ENCODE measurements at places on chromosomes 11 and 22. TPM values are rescaled to one million over a fixed set of nuclear protein-coding genes. Genes with fewer than 3 reads are reported as not detected.

SLC25A22 gene
- total RNA-seq = 5.3 TPM

ZNF280B gene
- 0.08 TPM for total RNA-seq

NELL1 gene
- not detected for total RNA-seq

DNA sequence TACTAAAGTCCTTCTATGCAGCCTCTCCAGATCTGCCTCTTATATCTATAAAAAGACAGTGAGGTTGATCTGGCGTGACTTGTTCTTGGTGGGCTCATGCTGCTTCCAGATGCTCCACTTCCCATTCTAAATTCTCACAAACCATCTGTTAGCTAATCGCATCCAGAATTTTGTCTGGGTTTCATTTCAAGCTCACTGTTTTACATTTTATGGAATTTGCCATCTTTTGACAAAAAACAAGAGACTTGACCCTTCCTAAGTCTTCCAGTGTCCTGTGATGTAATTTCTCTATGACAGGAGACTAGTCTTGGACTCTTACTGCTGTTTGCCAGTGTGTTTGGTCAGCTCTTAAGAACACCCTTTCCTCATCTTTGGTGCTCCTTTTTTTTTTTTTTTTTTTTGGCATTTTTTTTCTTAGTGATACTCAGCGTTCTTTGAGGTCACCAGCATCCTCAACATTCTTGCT lies 23.0 kb downstream of the CRKL start:
- DNase-seq = no peak

GRCh38 chr11:8838248-8838647 lies 72.7 kb upstream of the AKIP1 start:
- DNase-seq = no peak

DNA sequence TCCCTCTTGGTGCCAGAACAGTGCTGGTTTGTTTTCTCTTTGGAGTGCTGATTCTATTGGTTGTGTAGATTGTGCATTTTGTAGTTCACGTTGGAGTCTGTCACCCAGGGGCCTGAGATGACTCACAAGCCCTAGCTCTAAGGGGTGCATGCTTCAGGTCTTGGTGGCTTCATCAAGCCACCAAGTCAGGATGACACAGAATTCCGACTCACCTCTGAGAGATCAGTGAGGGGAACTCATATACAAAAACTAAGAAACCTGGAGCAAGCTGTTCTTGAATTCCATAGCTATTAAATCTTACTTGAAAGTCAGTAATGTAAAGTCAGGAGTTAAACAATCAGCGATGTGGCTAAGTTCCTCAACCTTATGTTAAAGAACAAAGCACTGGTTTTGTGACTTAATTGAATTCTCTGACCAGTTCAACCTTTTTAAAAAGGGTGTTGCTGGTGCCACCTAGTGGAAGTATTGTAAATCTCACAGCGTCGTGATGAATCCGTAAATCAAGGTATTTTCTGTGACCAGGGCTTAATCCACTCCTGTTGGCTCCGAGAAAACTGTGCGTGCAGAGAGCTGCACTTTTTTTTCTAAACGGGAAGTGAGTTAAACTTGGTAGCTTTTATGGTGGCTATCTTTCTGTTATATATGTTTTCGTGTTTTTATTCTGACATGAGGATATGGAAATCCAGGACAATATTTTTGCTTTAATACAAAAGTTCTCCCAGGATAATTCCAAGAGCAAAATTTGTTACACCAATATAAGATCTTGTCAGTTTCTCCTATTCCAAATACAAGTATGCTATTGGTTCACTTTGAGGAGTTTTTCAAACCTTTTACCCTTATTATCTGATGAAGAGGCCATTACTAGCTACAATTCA lies 14.6 kb downstream of the MMP13 start:
- no peak for DNase-seq

GRCh38 chr11:110262072-110262403 lies 34.4 kb downstream of the RDX start:
- no peak for DNase-seq

DNA sequence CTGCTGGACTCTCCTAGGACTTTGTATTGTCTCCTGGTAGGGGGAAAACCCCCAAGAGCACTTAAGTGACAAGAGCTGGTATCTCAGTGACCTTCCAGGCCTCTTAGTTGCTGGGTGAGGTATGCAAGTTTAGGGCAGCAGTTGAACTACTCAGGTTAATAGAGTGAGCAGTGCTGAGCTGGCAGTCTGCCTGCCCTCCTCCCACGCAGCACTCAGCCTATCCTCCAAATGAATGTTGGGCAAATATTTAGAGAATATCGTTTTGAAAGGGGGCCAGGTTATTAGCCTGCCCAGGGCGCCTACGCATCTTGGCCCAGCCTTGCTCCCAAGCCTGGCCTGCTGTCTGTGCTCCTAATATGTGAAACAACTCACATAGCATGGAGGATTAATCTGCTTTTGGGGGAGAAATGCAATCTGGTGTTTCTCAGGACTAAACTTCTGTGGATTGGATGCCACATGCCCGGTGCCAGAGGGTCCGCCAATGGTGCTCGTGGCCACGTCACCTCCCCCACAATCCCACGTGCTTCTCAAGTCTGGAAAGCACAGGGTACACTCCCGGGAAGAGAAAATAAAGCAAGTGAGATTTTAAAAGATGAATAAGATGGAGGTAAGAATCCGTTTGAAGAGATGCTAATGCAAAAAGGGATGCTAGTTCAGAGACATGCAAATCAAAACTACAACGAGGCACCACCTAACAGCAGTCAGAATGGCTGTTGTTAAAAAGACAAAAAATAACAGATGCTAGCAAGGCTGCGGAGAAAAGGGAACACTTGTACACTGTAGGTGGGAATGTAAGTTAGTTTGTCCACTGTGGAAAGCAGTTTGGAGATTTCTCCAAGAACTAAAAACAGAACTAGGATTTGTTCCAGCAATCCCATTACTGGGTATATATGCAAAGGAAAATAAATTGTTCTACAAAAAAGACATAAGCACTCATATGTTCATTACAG lies 67.7 kb downstream of the SPON1 start:
- peak; percentile 36 for DNase-seq

DNA sequence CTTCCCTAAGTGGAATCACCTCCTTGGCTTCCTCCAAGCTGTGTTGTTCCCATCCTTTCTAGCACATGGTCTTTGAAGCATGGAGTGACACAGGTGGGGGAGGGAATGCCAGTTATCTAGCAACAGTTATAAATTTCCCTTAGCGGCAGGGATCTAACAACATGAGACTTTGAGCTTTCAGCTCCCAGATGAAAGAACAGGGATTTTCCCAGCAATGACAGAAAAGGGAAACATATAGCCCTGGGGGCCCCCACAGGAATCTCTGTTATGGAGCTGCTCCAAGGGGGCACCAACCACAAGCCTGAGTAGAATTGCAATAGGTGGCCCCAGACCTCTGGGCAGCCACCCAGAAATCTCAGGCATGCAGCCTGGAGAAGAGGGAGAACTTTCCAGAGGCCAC lies 163.0 kb downstream of the GRIK4 start:
- DNase-seq = no peak

GRCh38 chr11:8988329-8989234 lies 15.2 kb downstream of the NRIP3 start:
- no peak for DNase-seq

GRCh38 chr11:17743808-17744119 lies 9.2 kb downstream of the KCNC1 start:
- DNase-seq = no peak

- DNase-seq = no peak
These were observed 2.0 kb downstream of the IFT27 start for GRCh38 chr22:36773935-36774334.

- DNase-seq = no peak
These were observed 12.9 kb downstream of the MICAL2 start for GRCh38 chr11:12123273-12123672.

DNA sequence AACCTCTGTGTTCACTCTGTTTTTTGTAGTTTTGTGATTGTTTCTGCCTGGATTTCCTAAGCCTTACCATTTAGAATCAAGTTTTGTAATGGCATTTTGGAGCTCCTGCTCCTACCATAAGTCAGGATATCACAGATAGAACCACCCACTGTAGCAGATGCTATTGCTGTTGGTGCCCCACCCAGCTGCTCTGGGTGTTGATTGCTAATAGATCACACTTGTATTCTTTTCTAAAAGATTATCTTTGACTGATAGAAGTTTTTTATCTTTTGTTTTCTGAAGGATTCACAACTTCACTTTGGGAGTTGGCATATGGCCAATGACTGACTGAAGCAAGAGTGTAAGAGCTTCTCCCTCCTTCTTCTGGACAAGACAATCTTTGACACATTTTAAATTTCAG lies 76.0 kb downstream of the EHF start:
- no peak for DNase-seq

DNA sequence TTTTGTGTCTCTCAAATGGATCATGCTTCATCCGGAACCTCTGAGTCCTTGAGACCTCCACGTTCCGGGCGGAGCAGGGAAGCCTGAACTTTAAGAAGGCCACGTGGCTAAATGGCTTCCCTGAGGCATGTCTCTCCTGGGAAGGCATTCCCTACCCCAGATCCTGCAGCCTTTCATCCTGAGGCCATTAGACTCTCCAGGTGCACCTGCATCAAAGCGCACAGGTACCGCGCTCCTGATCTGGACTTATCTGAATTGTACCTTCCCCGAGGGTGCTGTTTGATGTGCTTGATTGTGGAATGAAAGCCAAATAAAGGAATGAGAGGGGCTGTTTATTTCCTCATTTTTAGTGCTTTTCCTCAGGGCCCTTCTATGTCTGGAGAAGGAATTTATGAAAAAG lies 22.5 kb downstream of the C22orf31 start:
- DNase-seq = no peak

GRCh38 chr11:124736736-124737135 lies 3.0 kb upstream of the NRGN start:
- no peak for DNase-seq
